Ammon's horn (tissue), 1 donor: ENCODE measurements at places on chromosomes 7 and 10.

DNA sequence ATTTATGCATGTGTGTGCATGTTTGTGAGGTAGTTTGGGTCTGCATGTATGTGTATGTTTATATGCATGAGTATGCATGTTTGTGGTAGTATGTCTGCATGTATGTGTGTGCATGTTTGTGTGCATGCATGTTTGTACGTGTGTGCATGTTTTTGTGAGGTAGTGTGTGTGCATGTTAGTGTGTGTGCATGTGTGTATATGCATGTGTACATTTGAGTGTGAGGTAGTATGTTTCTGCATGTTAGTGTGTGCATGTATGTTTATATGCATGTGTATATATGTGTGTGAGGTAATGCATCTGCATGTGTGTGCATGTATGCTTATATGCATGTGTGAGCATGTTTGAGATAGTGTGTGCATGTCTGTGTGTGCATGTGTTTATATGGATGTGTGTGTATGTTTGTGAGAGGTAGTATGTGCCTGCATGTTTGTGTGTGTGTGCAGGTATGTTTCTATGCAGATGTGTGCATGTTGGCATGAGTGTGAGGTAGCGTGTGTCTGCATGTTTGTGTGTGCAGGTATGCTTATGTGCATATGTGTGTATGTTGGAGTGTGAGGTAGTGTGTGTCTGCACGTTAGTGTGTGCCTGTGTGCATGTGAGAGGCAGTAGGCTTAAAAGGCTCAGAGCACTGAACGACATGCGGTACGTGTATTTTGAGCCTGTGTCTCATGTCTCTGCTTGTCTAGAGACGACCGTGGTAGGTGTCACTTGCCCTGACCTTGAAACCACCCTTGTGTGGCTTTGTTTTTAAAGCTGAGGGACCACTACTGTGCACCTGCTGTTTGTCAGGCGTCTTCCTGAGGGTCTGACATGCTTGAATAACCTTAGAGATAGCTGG is 43.7 kb downstream of the PFKP start:
- DNase-seq, result no peak

- DNase-seq, result peak; percentile 17
Observed at GRCh38 chr7:116588225-116588624, 63.4 kb downstream of the CAV1 start.

- DNase-seq, result no peak
Observed at GRCh38 chr7:87445897-87446296, 29.6 kb downstream of the ABCB4 start.

DNA sequence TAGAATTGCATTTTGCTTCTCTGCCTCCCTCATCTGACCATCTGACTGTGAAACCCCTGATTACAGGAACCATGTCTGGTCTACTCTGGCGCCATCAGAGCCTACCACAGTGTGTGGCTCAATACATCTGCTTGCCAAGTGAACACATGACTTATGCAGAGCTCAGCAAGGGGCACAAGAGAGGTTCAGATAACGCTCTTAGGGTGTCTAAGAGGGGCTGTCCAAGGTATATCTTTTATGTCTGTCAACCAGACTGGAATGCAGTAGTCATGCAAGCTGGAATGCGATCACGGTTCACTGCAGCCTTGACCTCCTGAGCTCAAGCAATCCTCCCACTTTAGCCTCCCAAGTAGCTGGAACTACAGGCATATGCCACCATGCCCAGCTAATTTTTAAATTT is 10.3 kb upstream of the RRP12 start:
- no peak for DNase-seq

GRCh38 chr7:93198472-93198871 is 27.8 kb downstream of the HEPACAM2 start:
- no peak for DNase-seq

- DNase-seq, result no peak
Observed at GRCh38 chr7:121306565-121306964, 22.2 kb upstream of the WNT16 start.

DNA sequence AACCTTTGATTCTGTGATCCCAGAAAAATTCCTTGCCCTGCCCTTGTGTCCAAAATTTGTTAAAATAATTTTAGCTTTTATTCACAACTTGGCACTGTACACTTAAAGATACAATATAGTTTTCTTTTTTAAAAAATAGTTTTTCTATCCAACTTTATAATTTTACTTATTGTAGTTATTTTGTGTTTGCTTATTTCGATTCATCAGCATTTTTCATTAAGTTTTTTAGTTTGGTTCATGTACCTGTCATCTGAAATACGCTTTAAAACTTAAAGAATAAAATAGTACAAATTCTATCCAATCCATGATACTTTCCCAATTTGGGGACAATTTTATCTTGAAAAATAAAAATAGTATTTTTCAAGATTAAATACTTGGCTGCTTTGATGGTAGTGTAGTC is 514.8 kb downstream of the AUTS2 start:
- DNase-seq, result no peak
